IPS-NIHi11 (cell line): ENCODE measurements at places on chromosomes 5 and 9.

- DNase-seq = no peak
Observed at GRCh38 chr9:32500768-32501167, 25.2 kb downstream of the RIGI start.

- no peak for DNase-seq
Observed at GRCh38 chr9:134358662-134359319, 32.5 kb downstream of the RXRA start.

DNA sequence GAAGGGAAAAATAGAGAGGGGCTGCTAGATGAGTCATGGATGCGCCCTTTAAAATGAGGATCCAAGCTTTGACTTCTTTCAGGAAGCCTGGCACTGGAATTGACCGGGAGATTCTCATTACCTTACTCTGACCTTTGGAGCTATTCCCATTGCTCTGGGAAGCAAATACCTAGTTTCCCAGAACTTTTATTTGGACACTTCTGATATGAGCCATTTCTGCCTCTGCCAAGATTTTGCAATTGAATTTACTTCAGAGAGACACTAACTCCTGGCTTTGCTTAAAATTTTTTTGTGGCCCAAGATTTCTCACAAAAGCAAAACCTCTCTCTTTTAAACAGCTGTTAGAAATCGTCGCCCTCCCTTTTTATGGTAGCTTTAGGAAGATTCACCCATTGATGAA, 15.7 kb upstream of the AGXT2 start:
- DNase-seq = no peak

GRCh38 chr5:170306381-170306831, 8.8 kb upstream of the LCP2 start:
- no peak for DNase-seq

DNA sequence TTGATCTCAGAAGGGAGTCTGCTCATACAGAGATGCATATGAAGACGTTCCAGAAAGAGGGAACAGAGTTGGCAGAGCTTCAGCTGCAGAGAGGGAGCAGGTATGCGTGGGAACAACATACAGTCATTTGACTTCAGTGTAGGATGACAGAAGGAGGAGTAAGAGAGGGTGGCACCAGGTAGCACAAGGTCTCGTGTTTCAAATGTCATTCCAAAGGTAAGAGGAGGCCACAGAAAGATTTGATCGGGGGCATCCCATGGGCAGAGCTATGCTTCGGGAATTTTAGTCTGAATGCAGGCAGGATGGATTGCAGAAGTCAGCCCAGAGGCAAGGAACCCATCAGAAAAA, 367.1 kb downstream of the CDK5RAP2 start:
- DNase-seq = no peak

DNA sequence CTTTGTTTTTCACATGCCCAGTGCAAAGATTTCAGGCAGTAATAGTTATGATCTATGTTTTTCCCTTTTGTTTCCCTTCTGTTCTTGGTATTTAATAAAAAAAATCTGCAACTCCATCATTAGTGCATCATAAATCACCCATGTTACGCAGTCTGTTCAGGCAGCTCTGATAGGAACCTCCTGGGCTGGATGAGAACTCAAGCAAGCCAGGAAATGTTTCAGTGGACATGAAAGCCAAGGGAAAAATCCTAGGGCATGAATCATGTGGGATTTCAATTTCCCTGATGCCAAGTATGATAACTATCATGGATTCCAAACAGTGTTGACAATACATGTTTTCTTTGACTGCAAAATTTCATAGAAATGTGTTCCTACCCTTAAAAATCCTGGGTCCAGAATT, 119.7 kb upstream of the TARS1 start:
- no peak for DNase-seq

GRCh38 chr9:119688547-119688946, 319.3 kb upstream of the BRINP1 start:
- DNase-seq = no peak
